ENCODE measurements at places on chromosomes 5 and 9.
A peak's percentile ranks its signal among the peaks of the same experiment; 100 is the strongest.

GRCh38 chr5:61603211-61603908, 271.3 kb downstream of the ZSWIM6 start:
- no peak for DNase-seq

DNA sequence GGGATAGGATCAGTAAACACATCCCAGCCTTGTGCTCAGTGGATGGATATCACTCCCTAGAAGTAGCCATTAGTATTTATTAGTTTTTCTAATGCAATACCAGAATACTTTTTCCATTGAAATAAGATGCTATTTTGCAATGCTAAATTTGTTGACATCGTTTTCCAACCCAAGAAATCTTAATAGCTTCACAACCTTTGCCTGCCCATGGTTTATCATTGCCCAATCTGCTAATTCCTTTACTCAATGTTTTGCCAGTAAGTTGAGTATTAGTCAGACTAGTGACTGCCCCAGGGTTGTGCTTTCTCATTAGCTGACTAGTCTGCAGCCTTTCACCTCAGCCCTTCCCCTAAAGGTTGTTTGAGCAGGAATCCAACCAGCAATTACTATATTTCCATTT, 62.9 kb downstream of the NREP start:
- no peak for DNase-seq

- no peak for DNase-seq
Observed at GRCh38 chr5:142881076-142881783, 111.1 kb downstream of the ARHGAP26 start.

DNA sequence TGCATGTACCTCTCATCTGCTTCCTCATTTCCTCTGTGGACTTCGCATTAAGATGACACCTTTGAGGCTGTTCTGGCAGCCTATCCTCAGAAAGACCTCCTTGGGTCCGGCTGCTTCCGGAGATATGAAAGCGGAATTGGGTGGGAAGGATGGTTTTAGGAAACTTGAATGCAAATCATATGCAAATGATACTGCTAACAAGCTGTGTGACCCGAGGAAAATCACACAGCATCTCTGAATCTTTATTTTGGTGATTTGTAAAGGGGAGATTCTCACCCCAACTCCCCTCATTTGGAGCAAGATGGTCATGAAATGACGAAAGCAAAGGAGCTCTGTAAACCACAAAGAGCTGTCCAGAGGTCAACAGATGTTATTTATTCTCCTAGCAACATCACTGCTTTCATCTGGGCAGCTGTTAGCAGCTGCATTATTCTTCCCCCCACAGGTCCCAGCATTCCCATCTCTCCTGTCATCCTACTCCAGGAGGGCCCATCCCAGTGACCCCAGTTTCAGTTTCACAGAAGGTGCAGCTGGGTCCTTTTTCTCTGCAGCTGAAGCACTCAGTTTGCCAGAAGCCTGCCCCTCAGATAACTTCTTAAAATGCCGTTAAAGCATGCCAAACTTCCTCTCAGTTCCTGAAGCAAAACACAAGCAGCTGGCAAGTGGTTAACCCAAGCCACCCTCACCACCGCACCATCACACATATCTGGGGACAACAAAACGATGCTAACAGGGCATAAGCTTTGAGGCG, 269.5 kb downstream of the SEC61B start:
- DNase-seq = no peak

DNA sequence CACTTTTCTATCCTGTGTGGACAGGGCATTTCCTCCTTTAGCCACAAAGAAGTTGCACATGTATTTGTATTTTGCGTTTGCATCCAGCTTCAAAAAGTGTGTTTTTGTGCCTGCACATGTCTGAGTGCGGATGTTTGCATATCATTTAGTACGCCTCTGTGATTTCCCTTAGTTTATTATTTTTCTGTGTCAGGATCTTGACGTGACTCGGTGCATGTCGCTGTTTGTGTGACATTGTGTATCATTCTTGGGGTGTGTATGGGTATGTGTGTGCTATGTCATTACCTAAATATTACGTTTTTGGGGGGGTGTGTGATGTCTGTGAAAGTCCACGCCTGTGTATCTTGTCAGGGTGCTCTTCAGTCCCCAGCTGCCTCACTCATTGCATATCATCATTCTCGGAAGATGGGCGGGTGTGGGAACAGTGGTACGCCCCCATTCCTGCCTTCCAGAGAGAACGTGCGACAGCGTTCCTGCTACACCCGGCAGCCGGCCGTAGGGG, 416 bp upstream of the PAIP2 start:
- no peak for DNase-seq

GRCh38 chr9:130482463-130482862, 37.7 kb downstream of the ASS1 start:
- no peak for DNase-seq

DNA sequence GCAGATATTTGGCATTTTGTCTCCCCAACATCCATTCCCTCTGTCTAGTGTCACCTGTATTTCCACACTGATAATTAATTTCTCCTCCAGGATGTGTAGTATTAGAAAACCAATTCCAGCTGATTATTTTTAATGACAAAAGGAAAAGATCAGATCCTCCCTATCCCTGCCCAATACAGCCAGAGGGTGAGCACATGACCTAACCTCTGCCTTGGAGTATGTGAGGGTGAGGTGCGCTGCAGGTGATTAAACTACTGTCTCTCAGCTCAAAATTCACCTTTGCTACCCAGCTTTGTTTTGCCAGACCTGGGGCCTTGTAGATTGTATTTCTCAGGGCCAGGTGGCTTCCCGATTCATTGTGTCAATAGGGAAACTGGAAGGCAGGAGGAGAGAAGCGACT, 402.1 kb downstream of the PRELID2 start:
- DNase-seq = no peak

- no peak for DNase-seq
Observed at GRCh38 chr5:129477532-129477931, 17.4 kb downstream of the ADAMTS19 start.

GRCh38 chr9:92952906-92953610, 5.7 kb downstream of the FGD3 start:
- DNase-seq = no peak

GRCh38 chr5:83475391-83475863, 3.9 kb downstream of the VCAN start:
- DNase-seq = no peak

GRCh38 chr5:69206528-69207190, 17.3 kb downstream of the CENPH start:
- DNase-seq = no peak

GRCh38 chr5:124263680-124264491, 482.6 kb downstream of the ZNF608 start:
- no peak for DNase-seq

GRCh38 chr5:146660376-146660960, 144.5 kb upstream of the GPR151 start:
- DNase-seq = no peak

- DNase-seq = no peak
Observed at GRCh38 chr5:78811121-78811817, 162.7 kb upstream of the LHFPL2 start.

DNA sequence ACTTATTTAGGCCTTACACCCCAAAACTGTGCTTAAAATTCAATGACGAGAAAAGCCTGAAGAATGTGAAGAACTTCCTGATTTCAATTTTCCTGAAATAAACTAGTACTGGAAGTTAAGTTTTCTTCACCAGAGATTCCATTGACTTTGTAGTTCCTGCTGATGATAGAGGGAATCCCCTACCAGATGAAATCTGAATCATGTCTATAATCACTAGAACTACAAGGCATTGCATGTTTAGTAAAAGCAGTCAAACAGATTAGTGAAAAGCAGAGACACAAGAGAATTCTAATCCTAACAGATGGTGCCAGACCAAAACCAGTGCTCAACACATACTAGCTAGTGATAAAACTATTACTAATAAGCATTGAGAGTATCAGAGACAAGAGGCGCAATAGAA, 130.0 kb downstream of the PDE4D start:
- DNase-seq = no peak

- no peak for DNase-seq
Observed at GRCh38 chr9:27626244-27627187, 53.2 kb upstream of the C9orf72 start.

DNA sequence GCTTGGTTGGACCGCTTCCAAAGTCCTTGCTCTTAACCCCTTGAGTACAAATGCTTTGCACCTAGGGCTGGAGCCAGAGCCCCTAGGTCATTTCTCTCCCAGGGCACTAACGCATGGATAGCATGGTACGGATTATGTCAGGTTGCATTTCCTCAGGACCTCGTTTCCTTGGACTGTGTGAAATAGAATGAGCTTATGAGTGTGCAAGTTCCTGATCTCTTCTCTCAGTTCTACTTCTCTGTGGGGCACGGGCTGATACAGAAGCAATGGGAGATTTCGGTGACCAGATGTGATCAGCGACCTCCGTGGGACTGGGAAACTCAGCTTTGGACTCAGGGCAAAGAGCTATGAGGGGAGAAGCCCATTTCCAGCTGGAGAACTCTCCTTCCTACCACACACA, 14.2 kb downstream of the SPARC start:
- DNase-seq = no peak

DNA sequence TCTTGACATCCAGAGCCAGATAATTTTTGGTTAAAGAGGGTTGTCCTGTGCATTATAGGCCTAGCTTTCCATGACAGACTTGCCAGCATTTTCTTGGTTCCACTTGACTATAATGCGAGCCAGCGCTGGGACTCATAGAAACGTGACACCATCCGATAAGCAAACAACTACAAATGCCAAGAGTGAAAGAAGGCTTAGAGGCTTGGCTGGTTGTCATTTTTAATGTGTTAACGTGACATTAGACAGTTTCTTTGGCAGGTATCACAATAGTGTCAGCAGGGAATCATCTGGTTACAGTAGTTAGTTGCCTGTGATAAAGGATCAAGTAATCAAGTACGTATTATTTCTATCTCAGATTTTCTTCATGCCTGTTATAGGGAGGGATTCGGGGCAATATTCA, 20.0 kb upstream of the LIFR start:
- peak; percentile 84 for DNase-seq

DNA sequence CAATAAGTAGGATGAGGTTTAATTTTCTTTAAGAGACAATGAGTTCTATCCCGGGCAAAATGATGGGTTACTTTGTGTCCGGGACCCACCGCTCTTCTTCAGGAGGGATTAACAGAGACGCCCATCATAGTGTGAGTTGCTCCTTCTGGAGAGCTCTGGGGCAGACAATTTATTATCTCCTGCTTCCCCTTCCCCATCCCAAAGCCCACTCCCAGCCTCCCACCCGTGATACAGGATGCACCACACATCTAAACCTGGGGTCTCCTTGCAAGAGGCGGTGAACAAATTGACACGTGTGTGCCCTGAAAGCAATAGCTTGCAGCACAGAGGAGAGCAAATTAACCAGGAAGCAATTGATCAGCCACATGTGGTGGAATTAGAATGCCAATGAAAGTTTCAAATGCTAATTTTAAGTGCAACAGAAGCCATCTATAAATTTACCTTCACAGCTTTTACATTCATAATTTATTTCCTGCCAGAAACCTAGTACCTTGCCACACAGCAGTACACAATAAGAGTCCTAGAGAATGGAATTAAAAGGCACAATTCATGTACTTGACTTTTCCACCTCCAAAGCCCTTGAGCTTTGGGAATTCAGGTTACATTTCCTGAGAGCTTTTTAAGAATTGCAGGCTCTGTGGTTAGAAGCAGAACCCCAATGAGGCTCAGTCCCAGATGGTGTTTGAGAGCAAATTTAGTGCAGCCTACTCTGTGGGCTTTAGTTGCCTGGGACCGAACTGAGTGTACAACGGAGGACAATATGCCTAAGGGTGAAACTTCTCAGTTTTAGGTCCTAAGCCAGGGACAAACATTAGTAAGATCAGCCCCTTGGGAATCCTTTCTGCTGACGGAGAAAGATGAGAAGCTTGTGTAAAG, 399.6 kb downstream of the MED10 start:
- DNase-seq = no peak

GRCh38 chr5:33423018-33423630, 17.6 kb upstream of the TARS1 start:
- peak; percentile 11 for DNase-seq

- DNase-seq = no peak
Observed at GRCh38 chr5:17402289-17403121, 95.5 kb upstream of the TAF11L2 start.

DNA sequence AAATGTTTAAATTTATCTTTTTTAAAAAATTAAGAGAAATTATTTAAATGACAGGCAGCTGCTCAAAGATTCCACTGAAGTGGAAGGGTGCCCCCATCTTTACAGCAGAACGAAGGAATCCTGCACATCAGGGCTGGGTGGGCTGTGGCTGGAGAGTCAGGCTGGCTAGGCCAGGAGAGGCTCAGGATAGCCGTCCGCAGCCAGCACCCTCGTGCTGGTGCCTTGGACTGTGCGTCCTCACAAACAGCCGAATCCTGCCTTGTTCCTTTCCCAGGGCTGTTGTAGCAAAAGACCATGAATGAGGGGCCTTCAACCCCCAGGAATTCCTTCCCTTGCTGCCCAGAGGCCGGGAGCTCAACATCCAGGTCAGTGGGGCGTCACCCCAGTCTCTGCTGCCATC, 64.6 kb upstream of the FCN1 start:
- DNase-seq = no peak

- peak; percentile 99 for DNase-seq
Observed at GRCh38 chr5:31944684-31945445, 229.3 kb downstream of the GOLPH3 start.

- no peak for DNase-seq
Observed at GRCh38 chr9:4742246-4742645, 1.2 kb upstream of the AK3 start.

GRCh38 chr9:72551306-72551705, 29.9 kb downstream of the TMC1 start:
- no peak for DNase-seq

DNA sequence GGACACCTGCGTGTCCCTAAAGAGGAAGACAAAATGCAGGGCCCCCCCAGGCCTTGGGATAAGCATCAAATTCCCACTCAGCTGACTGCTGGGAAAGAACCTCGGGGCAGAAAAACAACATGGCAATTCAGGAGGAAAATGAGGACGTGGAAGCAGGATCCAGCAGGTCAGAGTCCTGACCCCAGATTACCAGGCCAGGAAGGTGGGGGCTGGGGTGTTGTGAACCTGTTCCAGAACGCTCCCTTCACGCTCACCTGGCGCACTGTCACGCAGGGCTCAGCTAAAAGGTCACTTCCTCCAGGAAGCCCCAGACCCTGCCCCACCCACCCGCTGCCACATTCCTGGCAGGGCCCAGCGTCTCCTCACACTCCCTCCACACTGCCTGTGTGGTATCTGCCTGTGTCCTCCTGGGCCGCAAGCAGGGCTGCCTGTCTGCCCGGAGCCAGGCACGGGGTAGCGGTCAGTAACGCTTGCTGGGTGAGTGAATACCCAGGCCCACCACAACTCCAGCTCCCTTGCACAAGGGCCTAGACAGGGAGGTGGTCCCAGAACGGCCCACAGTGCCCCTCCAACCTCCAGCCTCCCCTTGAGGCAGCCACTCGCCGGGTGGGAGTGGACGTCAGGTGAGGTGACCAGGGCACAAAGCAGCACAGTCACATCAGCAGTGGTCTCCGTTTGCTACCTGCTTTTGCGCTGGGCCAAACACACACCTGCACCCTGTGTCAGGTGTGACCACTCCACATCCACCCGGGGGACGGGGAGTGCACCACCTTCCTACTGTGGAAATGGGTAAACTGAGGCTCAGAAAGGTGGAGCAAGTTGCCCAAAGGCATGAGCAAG, 18.1 kb downstream of the VAV2 start:
- no peak for DNase-seq

- no peak for DNase-seq
Observed at GRCh38 chr9:84799251-84799650, 129.7 kb downstream of the NTRK2 start.
